ENCODE measurements at places on chromosomes 11 and 22.

- peak; percentile 35 for DNase-seq
These were observed at the start of gene ELMOD1 for GRCh38 chr11:107590460-107591377. TSS of gene ELMOD1 (plus strand) at chr11:107591147. CDS start at chr11:107618190, 27,043 bp downstream.

- no peak for DNase-seq
These were observed 823.6 kb downstream of the TBC1D22A start for GRCh38 chr22:47586038-47586437.

- no peak for DNase-seq
These were observed 106.4 kb downstream of the TRAF6 start for GRCh38 chr11:36403661-36404060.

DNA sequence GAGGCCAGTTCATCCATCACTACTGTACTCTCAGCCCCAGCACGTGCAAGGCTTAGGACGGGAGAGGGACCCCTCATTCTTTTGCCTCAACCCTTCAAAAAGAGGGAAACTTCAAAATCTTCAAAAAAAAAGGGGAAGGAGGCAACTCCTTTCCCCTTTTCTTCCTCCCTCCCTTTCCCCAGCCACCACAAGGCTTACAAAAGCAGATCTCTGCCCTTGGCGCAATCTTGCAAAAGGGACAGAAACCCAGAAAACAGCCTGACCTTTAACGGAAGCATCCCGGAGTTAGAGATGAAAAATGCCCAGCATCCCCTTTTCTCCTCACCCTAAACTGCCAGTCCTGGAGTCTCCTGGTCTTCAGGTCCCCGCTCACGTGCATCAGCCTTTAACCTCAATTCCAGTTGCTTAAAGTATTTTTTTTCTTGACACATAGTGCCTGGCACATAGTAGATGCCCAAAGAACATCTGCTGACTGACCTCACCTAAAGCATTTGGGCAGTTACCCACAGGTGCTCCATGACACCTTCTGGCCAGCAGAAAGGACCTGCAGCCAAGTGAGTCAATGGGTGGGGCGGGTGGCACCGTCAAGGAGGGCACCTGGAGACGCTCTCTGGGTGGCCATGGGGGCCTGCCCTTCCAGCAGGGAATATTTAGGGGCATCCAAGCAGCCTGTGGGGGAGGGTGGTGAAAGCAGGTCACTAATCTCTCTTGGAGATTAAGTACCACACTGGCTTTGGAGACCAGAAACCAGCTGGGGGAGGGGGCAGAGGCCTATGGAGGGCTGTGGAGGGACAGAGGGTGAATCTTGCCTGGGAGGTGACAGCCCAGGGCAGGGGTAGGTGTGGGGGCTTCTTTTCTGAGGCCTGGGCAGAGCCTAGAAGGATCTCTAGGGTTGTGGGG lies 16.3 kb downstream of the NECTIN1 start:
- DNase-seq, result no peak

DNA sequence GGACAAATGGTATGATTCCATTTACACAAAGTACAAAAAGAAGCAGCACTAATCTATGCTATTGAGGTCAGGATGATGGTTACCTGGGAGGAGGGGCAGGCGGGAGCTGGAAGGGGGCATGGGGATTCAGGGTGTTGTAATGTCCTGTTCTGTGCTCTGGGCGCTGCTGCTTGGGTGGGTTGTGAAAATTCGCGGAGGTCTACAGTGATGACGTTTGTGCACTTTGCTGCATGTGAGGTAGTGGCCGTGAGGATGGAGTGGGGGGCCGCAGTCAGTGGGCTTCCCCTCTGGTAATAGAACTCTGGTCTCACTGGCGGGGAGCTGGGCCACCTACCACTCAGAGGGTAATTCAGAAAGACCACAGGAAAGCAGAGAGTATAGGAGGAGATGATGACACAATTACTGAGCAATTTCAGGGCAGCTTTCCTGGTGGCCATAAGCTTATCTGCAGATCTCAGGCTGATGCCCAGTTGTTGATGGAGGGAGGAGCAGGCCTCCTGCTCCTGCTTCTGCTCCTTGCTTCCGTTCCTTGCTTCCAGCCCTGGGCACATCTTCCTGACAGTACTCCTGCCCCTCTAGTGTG lies 121.5 kb downstream of the CEP164 start:
- no peak for DNase-seq

DNA sequence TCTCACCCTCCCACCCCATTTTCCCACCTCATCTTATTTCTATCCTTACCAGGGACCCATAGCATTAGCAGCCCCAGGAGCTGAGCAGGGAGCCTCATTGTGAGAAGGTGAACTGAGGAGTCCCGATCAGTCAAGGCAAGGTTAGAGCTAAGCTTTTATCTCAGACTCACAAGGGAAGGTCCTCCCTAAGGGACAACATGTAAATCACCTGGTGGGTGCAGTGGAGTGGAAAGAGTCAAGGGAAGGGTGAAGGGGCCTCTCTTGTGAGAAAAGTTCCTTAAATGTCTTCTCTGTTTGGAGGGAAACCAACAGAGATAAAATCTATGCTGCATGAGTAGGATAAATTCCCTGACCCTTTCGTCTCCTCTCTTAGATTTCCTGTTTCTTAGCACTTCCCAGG lies 85.9 kb downstream of the GAB4 start:
- no peak for DNase-seq

All from hippocampal formation (tissue), 2 donors.